ENCODE measurements at places on chromosomes 5 and 9.

DNA sequence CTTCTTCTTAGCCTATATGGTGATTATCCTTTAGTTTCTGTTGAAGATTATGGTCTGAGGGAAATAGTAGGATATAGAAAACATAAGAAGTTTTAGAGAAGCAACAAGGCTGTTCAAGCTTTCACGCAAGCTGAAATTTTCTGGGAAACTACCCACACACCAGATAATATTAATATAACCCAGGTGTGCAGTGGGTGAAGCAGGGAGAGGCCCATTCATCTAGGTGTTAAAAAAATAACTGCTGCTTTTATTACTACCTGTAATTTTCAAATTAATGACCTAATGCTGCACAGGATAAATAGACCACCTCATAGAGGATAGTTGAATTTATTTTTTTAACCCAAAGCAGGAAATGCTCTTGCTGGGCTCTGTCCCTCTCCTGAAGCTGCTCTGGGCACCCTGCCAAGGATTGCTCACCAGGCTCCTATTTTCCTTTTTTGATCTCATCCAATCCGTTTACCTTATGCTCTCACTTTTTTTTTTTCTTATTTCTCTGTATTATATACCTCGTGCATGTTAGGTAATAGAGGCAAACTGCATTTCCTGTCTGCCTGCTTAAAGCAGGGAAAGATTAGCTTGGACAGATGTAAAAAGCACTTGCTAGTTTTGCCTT lies 124.3 kb upstream of the SLC12A2 start:
- DNase-seq = no peak

DNA sequence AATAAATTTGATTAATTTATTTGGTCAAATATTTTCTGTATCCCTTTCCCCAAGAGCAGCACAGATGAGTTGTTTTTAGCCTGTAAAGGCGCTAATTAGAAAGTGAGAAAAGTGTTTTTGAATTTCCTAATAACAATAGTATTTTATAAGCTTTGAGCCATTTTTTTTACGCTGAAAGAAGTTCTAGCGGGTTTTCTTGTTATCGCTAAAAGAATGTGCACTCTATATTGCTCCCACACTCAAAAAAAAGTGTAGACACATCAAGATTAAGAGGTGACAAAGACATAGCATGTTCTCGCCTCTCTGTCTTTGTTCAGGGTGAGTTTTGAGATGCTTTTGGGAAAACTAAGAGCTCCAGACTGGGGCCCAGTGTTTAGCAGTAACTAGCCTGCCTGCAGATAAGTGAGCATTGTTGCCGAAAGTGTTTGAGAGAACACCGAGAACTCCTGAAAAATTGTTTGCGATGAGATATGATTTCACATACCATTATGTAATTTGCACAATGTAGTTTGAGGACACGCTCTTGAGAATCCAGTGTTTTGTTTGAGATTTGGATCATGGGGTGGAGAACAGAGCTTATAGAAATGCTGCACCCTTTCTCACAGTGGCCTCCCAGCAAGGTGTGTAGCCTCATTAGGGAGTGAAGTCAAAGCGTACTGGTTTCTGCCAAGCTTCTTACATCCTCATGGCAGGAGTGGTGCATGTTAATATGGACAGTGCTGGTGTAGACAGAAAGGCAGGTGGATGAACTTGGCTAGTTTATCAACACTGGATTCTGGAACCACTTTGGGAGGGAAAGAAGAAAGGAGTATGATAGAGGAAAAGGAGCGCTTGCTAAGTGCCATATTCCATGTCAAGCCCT lies 1.5 kb downstream of the F2R start:
- no peak for DNase-seq

- DNase-seq = peak; percentile 42
These were observed 196.5 kb upstream of the TBCA start for GRCh38 chr5:77972469-77973252.

DNA sequence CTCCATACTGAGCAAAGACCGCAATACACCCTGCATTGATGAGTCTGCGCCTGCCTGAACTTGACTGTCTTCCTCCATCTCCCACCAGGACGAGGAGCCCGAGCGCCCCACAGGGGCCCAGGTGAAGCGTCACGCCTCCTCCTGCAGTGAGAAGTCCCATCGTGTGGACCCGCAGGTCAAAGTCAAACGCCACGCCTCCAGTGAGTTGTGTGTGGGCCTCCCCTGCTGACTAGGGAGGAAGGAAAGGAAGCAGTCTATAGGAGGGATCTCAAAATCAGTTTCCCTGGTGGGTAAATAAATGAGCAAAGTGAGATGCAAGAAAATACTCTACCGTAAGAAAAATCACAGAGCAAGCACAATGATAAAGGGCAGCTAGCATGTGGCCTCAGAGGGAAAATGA lies 22.8 kb upstream of the GRPEL2 start:
- no peak for DNase-seq

- no peak for DNase-seq
These were observed 26.2 kb downstream of the PITX1 start for GRCh38 chr5:135007749-135008363.
